OCI-M1 (cell line): ENCODE measurements at places on chromosomes 7 and 10.

DNA sequence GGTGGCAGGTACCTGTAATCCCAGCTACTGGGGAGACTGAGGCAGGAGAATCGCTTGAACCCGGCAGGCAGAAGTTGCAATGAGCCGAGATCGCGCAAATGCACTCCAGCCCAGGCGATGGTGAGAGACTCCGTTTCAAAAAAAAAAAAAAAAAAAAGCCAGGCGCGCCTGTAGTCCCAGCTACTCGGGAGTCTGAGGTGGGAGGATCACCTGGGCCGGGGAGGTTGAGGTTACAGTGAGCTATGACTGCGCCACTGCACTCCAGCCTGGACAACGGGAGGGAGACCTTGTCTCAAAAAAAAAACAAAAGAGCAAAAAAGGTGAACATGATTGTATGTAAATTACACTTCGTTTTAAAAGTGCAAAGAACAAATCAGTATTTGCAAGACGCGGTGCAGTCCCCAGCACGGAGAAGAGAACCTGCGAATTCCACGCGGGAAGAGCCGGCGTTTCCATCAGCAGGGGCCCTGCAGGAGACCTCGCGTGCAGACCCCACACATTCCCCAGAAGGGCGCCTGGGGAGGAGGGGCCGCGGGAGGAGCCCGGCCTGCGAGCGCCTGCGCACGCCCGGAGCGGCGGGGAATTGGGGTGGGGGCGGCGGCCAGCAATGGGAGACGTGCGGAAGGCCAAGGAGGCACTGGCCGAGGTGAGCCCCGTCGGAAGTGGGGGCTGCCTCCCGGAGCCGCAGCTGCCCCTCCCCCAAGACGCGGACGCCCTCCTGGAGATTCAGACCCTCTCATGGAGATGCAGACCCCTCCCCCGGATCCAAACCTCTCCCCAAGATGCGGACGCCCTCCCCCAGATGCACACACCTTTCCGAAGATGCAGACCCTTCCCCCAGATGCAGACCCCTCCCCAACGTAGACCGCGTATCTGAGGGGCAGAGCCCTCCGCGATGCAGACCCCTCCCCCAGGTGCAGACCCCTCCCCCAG, 16.7 kb upstream of the SUN1 start:
- no peak for DNase-seq

DNA sequence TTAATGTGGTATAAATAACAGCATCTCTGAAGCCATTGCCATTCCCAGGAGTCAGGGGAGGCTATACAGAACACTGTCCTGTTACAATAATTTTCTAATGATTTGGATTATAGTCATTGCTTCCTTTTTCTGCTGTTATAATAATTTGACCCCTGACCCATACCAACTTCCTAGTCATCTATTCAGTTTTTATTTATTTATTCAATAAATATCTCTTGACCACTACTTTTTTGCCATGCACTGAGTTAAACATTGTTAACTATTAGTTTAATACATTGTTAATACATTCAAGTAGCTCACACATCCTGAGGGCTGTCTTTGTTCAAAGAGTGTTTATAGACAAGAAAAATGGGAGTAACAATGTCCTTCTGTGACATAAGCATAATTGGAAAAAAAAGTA, 235.5 kb upstream of the MEOX2 start:
- no peak for DNase-seq

GRCh38 chr10:44659320-44659719, 251.8 kb upstream of the TMEM72 start:
- DNase-seq = no peak

- no peak for DNase-seq
Observed at GRCh38 chr10:22491480-22491879, 146.2 kb downstream of the SPAG6 start.

DNA sequence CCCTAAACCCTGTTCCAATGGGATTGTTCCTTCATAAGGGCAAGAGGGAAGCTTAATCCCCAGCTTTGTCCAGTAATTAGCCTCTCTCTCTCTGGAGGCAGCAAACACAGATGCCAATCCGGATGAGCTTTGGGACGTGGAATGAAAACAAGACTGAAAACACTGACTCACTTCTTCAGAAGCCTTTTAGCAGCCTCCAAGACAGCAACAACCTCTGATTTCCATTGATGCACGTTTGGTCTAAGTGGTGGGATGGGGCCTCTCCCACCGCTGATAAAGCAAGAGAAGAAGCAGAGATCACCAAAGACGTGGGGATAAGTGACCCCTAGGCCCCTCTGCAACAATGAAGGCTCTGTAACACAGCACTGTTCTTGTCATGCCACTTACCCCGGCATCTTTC, 5.8 kb upstream of the GFRA1 start:
- no peak for DNase-seq

GRCh38 chr10:72802332-72802731, 91.2 kb upstream of the OIT3 start:
- DNase-seq = no peak

DNA sequence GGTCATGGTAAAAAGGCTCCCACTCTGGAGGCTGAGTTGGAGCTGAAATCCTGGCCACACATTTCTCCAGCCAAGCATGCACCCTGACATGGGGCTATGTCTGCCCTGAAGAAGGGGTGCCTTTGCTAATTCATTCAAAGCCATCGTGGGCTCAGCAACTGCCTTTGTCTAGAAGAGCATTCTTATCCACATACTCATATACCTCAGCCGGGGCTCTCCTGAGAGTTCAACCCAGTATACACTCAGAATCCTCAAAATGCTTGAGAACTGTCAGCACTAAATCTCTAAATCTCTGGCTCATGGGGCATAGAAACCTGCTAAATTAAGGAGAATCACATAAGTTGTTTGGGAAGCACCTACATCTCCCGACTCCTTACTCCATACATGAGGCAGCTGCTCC, 89.3 kb downstream of the MRPL32 start:
- no peak for DNase-seq

- DNase-seq = no peak
Observed at GRCh38 chr7:136953386-136953785, 84.9 kb downstream of the CHRM2 start.

- peak; percentile 54 for DNase-seq
Observed at GRCh38 chr7:19982841-19983835, 209.7 kb upstream of the TMEM196 start.

DNA sequence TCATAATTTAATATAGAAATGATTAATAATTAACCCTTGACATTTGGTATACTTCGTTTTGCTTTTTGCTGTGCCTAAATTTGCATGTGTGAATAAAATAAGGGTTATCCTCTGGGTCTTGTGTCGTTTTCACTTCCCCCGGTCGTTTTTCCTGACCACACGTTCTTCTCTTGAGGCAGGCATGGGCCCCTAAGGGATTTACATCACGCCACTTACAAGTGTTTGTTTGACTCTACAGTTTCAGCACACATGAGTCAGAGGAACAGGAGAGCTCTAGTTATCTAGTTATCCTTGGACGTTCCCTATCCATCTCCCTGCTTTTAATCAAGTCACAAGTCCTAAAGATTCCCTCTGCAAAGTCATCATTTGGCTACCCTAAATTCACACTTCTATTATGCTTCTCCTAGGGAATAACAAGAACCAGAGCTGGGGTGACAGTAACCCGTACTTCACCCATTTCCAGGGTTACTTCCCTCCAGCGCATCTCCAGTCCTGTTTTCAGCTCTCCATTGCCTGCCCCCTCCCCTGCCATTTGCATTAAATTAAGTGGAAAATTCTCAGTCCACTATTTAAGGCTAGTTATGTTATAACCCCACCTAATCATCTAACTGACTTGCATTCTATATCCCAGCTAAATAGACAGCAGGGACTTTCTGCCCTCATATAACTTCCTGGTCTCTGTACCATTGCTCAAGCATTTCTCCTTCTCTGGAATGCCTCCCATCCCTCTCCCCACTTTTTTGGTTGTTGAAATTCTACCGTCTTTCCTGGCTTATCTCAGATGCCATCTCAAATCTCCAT, 206.9 kb downstream of the PTEN start:
- no peak for DNase-seq

DNA sequence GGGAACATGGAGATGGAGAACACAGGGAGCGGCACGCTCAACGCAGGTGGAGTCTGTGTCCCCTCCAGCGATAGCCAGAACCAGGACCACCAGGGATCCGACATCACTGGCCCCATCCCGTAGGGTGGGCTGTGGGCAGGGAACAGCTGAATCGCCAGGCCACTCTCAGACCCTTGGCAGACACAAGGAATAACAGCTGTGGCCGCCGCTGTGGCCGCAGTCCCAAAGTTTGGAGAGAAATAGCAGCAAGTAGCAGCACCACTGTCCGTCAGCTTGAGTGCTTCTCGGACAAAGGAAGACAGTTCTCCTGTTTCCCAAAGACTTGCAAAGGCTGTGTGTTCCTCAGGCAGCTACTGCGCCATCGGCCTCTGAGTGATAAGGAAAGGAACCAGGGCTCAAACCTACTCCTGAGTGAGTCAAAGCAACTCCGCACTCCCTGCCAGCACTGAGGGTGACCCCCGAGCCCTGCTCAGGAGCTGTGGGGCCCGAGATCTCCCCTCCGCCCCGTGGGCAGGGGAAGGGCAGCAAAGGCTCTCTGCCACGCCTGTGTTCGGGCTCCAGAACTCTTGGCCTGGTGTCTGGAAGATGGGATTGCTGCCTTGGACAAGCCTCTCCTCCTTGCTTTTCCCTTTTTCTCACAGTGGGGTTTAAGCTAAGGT, 82.3 kb upstream of the FAM20C start:
- DNase-seq = no peak

GRCh38 chr7:80619741-80620140, 18.7 kb upstream of the CD36 start:
- no peak for DNase-seq

DNA sequence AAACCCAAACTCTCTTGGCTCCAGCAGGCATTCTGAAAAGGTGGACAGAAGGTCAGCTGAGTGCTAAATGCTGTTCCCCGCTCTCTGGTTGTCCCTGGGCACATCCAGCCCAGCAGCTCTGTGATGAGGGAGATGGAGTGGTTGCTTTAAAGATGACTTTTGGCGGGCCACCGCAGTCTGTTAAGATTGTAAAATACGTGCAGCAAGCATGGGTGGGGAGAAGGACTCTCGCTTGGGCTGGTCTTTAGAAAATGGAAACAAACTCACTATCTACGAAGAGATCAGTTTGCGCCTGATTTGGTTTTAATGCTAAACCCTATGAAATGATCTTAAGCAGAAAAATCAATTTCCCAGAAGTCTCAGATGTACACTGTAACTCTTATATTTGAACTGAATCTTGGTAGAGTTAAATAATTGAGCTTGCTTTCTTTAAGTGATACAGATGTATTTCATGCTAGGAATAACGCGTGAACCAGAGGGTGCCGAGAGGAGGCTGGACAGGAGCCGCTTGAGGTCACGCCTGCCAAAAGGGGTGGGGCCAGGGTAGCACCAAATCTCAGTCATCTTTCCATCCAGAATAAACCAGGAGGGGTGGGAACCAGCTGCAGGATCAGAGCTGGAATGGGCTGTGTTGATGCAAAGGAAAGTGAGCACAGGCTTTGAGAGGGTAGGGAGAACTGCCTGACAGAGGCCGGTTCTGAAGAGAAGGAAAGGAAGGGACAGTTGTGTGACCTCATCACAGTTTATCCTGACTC, 170.2 kb upstream of the MKI67 start:
- DNase-seq = no peak

DNA sequence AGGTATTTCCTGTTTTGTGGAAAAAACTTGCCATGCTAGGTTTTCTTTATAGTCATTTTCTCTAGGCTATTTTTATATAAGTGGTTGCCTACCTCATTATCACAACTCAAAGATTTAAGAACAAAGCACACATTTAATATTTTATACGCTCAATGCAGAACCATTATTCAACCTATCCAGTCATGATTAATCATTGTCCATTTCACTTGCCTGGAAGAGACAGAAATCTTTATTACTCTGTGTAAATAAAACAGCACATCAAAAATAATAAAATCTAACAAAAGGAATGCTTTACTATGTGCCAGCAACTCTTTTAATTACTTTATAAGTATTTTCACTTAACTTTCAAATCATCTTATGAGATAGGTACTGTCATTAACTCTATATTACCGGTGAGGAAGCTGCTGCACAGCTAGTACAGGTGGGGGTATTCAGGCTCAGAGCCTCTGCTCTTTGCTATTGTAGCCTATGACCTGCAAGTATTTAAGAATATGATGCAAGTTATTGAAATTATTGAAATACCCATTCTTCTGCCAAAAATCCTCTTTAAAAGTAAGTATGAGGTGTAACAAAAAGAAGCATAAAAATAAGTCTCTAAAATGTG, 16.4 kb upstream of the TAS2R16 start:
- peak; percentile 5 for DNase-seq

- no peak for DNase-seq
Observed at GRCh38 chr7:28291559-28291958, 111.0 kb upstream of the JAZF1 start.

GRCh38 chr7:116736927-116737715, 65.1 kb downstream of the MET start:
- no peak for DNase-seq

- DNase-seq = no peak
Observed at GRCh38 chr7:44617225-44617890, 10.9 kb downstream of the OGDH start.

- peak; percentile 48 for DNase-seq
Observed at GRCh38 chr7:4683884-4684565, 1.9 kb downstream of the FOXK1 start.

GRCh38 chr10:8049045-8049864, 5.2 kb upstream of the GATA3 start:
- DNase-seq = no peak

DNA sequence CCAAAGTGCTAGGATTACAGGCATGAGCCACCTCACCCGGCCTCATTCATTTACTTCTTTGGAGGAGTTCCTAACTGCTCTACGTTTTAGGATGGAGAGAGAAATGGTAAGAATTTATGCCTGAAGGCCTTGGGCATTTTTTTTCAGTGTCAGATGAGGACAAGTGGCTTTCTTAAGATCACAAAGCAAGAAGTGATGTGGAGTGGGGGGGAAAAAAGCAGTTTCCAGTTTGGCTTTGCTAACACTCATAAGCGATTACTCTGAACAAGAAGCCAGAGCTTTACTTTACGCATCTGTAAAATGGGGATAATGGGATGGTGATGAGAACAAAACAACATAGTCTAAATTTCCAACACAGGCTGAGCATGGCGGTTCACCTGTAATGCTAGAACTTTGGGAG, 2.6 kb upstream of the PPIA start:
- DNase-seq = no peak

DNA sequence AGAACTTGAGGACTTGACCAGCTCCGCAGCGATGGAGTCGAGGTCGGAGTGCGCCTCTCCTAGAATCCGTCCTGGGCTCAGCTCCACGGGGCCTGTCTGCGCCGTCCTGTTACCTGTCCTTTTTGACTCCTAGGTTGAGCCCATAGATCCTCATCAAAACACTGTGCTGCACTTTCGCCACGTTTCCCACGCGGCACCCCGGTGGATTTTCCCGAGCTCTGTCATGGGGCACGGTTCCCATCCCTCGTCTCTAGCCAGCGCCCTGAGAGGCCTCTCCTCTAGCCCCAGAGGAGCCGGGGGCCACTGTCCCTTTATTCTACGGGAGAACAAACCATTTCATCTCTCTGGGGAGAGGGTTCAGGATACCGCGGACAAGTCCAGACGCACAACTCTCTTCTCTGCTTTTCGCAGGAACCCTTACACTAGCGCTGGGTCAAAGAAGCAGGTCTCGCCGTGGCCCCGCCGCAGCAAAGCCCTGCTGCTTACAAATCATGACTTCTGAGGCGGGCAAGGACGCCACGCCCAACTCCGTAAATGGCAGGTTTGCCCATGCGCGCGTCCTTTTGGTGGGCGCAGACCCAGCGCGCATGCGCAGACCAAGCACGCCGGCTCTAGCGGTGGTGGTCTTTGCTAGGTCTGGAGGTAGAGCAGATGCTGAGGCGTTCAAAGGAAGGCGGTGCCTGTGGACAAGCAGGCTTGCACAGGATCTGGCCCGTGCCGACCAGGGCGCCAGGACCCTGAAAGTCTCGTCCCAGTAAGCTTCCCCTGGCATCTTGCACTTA, 10.3 kb upstream of the ANKRD7 start:
- peak; percentile 72 for DNase-seq
